ENCODE measurements at places on chromosomes 13 and 19. TPM values are rescaled to one million over a fixed set of nuclear protein-coding genes. Genes with fewer than 3 reads are reported as not detected.

GRCh38 chr19:40320558-40320935 is 27.6 kb downstream of the C19orf47 start:
- H3K4me1 ChIP-seq, result no peaks in the 10 kb centered on the region
- DNase-seq, result no peak
- peaks cover 31% of the 10 kb centered on the region for H3K36me3 ChIP-seq
- H3K27ac ChIP-seq, result no peak overlapping the region
- peaks cover 5% of the 10 kb centered on the region for H3K27me3 ChIP-seq
- no peak overlapping the region for H3K4me3 ChIP-seq

DNA sequence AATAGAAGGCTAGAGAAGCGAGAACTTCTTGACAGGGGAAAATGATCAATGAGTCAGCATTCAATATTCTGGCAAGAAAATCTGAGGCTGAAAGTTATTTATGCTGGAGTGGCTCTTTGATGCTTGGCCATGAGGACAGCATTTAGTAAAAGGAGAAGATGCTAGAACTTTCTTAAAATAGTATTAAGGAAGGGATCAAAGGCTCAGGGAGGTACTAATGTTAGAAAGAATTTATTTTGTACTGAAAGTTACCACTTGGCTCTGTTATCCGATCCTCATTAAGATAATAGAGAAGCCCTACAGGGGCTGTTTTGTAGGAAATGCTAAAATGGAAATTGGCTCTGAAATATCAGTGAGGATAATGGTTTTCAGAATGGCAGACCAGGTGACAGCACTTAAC is 1774.6 kb upstream of the PCDH20 start:
- H3K27me3 ChIP-seq, result no peaks in the 10 kb centered on the region
- H3K4me3 ChIP-seq, result no peak overlapping the region
- H3K4me1 ChIP-seq, result no peaks in the 10 kb centered on the region
- DNase-seq, result no peak
- no peak overlapping the region for H3K27ac ChIP-seq

DNA sequence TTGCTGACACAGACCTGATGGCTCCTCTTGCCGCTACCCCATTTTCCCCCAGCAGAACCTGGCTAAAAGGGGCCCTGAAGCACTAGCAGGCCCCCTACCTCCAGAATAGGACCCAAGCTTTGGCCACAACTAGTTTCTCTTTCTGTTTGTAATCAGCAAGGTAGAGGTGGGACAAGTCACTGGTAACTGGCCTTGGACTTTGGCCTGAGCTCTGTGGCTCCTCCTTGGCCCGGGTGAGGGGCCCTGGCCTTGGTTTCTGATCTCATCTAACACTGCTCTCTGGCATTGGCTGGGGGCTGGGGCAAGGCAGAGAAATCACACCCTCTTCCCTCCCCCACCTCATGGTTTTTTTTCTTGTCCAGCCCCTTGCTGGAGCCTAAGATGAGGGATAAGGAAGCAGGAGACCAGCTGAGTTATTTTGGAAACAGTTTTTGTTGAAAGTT is 2.1 kb downstream of the CALM3 start:
- peaks cover 21% of the 10 kb centered on the region for H3K36me3 ChIP-seq
- H3K27ac ChIP-seq, result no peak overlapping the region
- H3K4me1 ChIP-seq, result peaks cover 20% of the 10 kb centered on the region
- no peak for DNase-seq

DNA sequence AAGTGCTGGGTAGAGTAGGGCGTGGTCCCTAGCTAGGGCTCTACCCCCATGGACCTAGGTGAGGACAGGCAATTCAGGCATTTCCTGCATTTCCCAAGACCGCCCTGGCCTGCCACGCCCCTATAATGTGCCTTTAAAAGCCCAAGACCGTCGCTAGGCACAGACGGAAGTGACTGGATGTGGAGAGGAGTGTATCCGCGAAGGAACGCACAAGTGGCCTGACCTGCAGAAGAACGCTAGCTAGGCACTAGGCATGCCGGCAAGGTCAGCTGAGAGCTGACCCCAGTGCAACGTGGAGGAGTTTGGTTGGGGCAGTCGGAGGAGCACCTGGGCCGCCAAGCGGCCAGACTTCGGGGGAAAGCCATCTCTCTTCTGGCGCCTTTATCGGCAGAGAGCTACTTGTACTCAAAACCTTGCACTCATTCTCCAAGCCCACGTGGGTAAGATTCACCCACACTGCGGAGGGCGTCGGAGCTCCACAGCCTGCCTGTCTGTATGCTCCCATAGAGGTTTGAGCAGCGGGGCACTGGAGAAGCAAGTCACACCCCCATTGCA is 370.0 kb downstream of the FGF9 start:
- peak overlapping the region; percentile 92 for H3K4me3 ChIP-seq
- H3K36me3 ChIP-seq, result no peaks in the 10 kb centered on the region
- H3K27ac ChIP-seq, result peak overlapping the region; percentile 84
- H3K4me1 ChIP-seq, result no peaks in the 10 kb centered on the region
- H3K27me3 ChIP-seq, result no peaks in the 10 kb centered on the region

DNA sequence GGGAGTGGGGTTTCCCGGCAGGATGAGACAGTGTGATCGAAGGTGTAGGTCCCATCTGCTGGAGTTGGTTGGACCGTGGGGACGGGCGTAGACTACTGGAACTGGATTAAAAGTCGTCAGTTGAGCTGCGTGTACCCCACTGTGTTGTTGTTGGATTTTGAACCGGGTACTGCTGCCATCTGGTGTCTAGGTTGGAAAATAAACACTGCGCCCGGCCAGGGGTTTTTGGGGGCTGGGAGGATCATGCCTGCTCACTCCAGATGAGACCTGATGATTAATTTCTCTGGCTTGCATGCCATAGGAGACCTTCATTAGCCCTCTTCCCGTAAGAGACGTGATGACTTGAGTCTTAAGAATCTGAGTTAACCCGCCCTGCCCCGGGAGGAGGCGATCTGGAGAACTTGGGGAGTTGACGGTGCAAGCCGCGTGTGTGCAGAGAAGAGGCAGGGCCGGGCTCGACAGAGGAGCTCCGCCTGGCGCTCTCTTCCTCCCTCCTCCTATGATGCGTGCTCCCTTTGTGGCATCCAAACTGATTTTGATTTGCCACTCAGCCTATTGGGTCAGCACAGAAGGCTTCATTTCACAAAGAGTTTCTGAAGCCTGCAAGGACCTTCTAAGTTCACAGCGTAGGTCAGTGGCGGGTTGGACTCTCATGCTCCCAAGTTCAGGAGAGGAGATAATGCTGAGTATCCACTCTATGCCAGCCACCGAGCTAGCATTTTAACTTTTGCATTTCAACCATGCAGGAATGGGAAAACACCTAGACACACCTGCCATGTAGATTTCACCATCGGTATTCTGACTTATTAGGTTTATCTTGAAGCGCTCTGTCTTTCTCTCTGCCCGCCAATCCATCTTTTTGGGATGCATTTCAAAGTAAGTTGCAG is 2.7 kb downstream of the UHRF1 start:
- peak; percentile 55 for DNase-seq
- no peaks in the 10 kb centered on the region for H3K36me3 ChIP-seq
- H3K4me1 ChIP-seq, result peaks cover 13% of the 10 kb centered on the region
- H3K27ac ChIP-seq, result peak overlapping the region; percentile 36

- no peak overlapping the region for H3K4me3 ChIP-seq
- H3K27me3 ChIP-seq, result peaks cover 16% of the 10 kb centered on the region
- DNase-seq, result no peak
- no peak overlapping the region for H3K27ac ChIP-seq
Measured at GRCh38 chr19:19205416-19206410, 2.5 kb upstream of the NR2C2AP start.

ZSCAN22 gene
- total RNA-seq, result 3.2 TPM

DNA sequence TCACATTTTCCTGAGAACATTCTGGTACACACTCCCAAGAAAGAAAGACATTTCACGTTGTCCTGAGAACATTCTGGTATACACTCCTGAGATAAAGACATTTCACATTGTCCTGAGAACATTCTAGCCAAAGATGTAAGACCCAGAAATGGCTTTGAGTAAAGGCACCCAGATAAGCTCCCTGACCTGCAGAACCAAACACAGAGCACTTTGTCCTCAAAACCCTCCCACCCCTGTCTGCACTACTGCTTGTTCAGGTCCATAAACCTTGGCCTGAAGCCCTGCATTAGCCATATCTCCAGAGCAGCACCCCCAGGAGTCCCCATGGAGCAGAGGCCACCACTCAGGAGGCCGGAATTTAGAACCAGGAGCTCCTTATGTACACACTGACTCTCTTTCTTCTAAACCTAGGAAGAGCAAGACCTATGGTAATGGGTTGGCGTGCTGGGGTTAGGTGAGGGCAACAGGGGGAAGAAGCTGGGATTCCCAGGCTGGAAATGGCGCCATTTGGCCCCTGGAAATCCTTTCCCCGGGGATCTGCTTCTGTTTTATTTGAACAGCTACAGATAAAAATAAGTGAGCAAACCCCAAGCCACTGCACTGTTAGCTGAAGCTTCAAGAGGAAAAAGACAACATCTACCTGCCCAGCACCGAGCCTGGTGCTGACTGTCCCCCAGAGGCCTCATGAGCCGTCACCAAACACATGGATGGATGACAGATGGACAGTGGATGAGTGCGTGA is 13.7 kb downstream of the GAS6 start:
- no peak overlapping the region for H3K4me3 ChIP-seq
- peaks cover 21% of the 10 kb centered on the region for H3K4me1 ChIP-seq
- H3K36me3 ChIP-seq, result no peaks in the 10 kb centered on the region
- H3K27me3 ChIP-seq, result peaks cover 7% of the 10 kb centered on the region
- DNase-seq, result no peak
- H3K27ac ChIP-seq, result no peak overlapping the region

GRCh38 chr19:15629003-15629880 is 11.5 kb upstream of the CYP4F3 start:
- H3K27me3 ChIP-seq, result no peaks in the 10 kb centered on the region
- no peak for DNase-seq
- no peak overlapping the region for H3K27ac ChIP-seq
- H3K36me3 ChIP-seq, result peaks cover 5% of the 10 kb centered on the region
- no peak overlapping the region for H3K4me3 ChIP-seq

DNA sequence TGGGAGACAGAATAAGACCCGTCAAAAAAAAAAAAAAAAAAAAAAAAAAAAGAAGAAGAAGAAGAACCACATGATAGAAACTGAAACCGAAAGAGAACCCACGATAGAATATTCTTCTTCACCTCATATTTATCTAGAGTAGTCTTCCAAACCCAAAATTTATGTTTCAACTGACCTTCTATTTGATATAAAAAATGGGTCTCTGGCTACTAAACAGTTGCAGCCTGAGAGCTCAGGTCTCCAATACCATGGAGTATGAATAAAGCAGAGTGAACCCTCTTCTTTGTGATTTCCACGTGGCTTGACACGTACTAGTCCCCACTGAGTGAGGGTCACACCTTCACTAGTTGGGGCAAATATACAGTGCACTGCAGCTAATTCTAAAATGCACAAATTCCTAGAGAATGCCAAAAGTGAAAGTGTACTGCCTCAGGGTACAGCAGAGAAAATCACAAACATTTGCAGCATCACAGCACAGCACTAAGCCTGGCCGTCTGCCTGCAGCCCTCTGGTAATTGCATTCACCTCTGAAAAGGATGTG is 30.8 kb upstream of the RFC3 start:
- no peaks in the 10 kb centered on the region for H3K36me3 ChIP-seq
- no peak overlapping the region for H3K4me3 ChIP-seq
- H3K27ac ChIP-seq, result no peak overlapping the region
- H3K27me3 ChIP-seq, result no peaks in the 10 kb centered on the region

KEAP1 gene
- 56.4 TPM for total RNA-seq

DNA sequence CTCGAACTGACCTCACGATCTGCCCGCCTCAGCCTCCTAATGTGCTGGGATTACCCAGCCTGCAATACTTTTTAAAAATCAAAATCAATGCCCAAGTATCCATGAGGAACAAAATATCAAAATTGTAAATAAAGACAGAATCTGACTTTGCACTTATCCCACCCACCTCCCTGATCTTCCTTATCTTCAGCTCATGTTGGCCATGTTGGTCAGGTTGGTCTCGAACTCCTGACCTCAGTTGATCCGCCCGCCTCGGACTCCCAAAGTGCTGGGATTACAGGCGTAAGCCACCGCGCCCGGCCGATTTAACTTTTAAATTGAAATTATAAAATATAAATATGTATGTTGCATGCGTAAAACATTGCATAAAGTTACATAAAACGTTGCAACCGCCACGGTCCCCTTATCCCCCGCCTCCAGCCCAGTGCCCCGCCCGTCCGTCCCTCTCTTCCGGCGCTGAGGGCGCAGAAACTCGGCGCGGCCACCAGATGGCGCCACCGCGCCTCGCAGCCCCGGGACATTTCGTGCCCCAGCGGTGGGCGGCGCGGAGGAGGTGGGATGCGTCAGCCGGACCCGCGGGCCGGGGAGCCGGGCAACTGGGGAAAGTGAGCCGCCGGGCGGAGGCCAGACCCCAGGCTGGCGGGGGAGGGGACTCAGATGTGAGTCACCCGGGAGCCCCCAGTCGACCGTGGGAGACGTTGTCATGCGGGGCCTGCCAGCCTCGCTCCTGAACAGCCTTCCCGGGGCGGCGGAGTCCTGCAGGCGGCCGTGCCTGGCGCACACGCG is 1.5 kb upstream of the GADD45B start:
- H3K36me3 ChIP-seq, result peaks cover 3% of the 10 kb centered on the region
- peaks cover 10% of the 10 kb centered on the region for H3K27me3 ChIP-seq
- DNase-seq, result peak; percentile 90
- H3K4me1 ChIP-seq, result peaks cover 20% of the 10 kb centered on the region
- no peak overlapping the region for H3K4me3 ChIP-seq

- no peaks in the 10 kb centered on the region for H3K4me1 ChIP-seq
- no peaks in the 10 kb centered on the region for H3K36me3 ChIP-seq
- H3K27ac ChIP-seq, result no peak overlapping the region
- H3K4me3 ChIP-seq, result no peak overlapping the region
Measured at GRCh38 chr13:23289917-23290357, 109.2 kb downstream of the SGCG start.

DNA sequence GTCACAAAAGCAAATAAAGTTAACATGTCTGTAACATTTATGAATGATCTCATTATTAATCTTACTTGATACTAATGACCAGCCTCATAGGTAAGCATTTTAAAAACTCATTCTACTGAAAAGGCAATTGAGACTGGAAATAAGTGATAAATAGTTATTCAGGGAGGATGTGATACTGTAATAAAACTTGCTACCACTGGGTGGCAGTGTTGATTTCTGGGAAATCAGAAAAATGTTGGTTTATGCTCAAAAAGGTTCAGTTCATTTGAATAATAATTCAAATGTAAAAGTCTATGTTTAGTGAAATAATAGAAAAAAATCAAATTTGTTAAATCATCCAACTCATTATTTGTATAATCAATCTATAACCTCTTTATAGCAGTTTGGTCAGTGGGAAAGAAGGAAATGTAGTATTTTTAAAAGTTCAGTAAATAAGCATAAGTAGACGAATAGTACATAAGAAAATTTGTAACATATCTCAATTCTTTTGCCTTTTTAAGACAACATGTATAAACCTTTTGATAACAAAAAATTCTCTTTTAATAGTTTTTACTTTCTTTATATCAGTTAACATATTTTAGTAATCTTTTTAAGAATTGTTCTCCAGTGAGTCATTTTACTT is 9.6 kb downstream of the ABHD13 start:
- H3K4me3 ChIP-seq, result no peak overlapping the region
- H3K36me3 ChIP-seq, result no peaks in the 10 kb centered on the region
- H3K27ac ChIP-seq, result no peak overlapping the region

Data from endothelial cell (in vitro differentiated cells).